NCI-H2081 (cell line): ENCODE measurements at places on chromosomes 12 and 14.
A peak's percentile ranks its signal among the peaks of the same experiment; 100 is the strongest.

DNA sequence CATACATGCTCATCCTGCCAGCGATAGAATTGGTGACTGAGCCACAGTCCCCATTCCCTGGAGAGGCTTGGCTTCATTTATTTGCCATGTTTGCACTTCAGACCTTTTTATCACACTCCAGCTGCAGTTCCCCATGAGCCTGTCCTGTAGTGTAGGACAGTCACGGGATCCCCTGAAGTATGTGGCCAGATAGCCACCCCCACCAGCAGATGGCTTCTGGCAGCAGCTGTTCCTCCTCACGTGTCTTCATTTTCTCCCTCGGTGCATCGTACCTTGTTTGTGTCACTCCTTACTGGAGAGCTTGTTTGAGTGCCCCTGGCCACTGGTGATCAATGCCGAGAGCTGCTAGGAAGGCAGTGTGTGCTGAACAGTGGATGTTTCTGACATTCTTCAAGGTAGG, 40.2 kb downstream of the UBE3B start:
- no peak for DNase-seq

DNA sequence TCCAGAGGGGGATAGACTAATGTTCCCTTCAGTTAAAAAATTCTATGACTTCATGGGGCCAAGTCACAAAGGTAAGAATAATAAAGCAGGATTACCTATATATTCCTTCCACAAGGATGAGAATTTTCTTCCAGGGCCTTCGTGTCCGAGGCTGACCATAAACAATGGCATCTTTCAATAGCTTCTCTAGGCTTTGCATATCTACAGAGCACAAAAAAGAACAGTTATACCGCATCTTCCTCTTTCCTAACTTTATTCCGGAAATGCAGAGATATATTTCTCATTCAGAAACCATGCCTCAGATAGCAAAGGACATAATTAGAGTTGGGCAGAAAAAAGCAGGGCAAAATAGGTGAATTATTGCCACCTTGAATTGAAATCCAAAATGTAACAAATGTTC, 58.3 kb upstream of the ISM2 start:
- no peak for DNase-seq

- no peak for DNase-seq
These were observed 59.2 kb downstream of the CHST11 start for GRCh38 chr12:104515899-104516298.

DNA sequence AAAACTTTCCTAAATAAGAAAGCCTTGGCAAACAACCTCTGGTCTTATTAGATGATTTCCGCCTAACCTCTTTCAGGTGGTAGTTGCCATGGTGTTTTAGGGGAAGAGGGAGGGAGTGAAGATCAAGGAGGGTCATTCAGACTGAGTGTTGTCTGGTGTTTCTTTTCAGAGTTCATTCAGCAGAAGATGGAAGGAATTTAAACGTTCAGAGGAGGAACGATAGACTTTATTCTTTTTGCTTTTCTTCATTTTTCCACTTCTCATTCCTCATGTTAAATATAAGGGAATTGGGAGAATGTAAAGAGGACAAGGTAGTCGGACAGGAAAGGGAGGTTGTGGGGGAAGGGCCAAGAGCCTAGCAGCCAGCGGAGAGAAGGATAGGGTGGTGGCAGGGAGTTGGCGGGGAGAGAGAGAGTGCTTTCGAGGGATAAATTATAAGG, 17.4 kb upstream of the SALL2 start:
- DNase-seq = no peak

DNA sequence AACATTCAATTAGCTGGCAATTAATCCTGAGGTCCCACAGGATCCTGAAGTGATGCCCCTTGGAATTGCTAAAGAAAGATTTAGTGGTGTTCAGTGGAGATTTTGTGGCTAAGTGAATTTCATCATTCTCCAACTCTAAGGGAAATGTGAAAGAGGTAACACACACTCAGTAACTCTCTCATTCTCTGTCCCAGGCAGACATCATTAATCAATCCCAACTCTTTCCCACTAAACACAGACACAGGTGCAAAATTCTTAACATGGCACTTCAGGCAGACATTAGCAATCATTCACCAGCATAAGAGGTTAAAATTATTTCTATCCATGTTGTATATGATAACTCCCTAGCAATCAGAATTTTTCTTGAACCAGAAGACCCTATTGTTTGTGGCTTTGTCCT, 40.2 kb downstream of the TRPV4 start:
- DNase-seq = no peak

GRCh38 chr12:76152181-76152807, 67.8 kb upstream of the NAP1L1 start:
- DNase-seq = no peak

DNA sequence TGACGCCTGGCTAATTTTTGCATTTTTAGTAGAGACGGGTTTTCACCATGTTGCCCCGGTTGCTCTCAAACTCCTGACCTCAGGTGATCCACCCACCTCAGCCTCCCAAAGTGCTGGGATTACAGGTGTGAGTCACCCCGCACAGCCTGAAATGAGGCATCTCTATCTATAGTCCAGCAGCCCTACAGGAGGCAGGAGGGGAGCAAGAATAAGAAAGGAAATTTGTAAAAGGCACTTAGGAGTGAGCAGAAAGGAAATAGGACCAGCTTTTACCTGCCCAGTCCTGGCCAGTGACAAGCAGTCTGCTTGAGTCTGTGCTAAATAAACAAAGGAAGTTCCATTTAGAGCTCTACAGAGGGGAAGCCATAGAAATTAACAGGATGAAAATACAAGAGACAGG, 15.0 kb upstream of the PSMA6 start:
- DNase-seq = peak; percentile 8

GRCh38 chr14:51540364-51540763, 111.3 kb upstream of the FRMD6 start:
- no peak for DNase-seq
